NCI-H748 treated with DMSO at 0.1 percent for 48 hours (cell line): ENCODE measurements at places on chromosomes 7 and 10.

- no peak for DNase-seq
Observed at GRCh38 chr10:50392966-50393718, 141.8 kb upstream of the ASAH2 start.

GRCh38 chr7:71784180-71784579 lies 628.0 kb downstream of the CALN1 start:
- no peak for DNase-seq

DNA sequence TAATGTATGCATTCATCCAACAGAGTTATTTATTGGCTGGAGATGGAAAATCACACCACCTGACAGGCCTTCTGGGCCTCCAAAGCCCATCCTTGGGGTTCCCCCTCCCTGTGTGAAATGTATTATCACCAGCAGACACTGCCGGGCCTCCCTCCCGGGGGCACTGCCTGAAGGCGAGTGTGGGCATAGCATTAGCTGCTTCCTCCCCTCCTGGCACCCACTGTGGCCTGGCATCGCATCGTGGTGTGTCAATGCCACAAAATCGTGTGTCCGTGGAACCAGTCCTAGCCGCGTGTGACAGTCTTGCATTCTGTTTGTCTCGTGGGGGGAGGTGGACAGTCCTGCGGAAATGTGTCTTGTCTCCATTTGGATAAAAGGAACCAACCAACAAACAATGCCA lies 15.3 kb downstream of the TACR2 start:
- no peak for DNase-seq

GRCh38 chr7:22607180-22607579 lies 107.2 kb upstream of the STEAP1B start:
- DNase-seq: peak; percentile 30

- DNase-seq: no peak
Observed at GRCh38 chr10:130970341-130971122, 341.0 kb downstream of the TCERG1L start.
